ENCODE measurements at places on chromosomes 6 and 20.

GRCh38 chr6:24440897-24441598 is 38.3 kb downstream of the MRS2 start:
- no peak for DNase-seq

- no peak for DNase-seq
Observed at GRCh38 chr20:25145131-25145530, 50.4 kb upstream of the ENTPD6 start.

DNA sequence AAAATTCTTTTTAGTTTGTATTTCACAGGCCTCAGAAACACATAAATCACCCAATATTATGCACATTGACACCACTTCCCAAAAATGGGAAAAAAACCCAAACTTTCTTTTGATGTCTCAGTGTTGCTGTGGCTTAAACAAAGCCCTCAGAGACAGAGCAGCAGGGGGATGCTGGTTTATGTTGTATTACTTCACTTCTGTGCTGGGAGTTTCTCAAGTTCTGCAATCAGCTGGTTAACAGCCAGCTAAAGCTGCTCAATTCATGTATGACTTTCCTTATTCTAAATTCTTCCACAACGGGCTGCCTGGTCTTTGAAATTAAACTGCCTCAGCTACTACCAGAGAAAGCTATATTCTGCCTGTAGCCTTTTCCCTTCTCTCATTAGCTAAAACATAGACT is 5.6 kb downstream of the FILIP1 start:
- DNase-seq = no peak

DNA sequence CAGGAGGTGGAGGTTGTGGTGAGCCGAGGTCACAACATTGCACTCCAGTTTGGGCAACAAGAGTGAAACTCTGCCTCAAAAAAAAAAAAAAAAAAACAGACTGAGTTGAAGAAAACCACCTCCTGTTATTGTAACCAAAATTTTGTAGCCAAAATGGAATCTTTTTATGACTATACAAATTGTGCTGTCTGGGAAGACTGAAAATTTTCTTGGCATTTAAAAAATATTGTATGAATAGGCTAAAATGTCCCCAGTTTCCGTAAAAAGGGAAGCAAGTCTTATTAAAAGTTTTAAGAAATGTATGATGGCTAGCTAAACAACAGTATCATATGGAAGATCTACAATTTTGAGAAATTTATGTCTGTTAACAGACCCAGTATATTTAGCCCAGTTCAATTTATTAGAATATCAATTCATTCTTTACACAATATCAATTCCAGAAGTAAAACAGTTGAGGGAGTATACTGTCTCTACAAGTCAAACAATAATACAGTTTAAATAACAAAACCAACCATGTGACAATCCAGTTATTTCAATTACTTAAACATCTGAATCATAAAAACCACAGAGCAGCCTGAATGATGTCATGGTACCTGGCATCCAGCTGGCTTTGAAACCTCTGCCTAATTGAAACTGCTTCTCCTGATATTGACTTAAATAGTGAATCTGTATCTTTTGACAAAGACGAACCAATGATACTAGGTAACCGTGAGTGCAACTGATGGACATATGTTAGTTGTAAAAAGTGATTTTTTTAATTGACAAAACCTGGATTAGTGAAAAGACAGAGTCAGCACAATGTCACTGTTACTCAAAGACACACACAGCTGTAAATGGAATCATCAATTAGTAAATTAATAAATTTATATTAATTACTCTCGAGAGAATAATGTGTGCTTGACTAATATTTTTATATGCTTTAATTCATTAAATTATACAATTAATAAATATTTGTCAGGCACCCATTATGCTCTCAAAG is 166.6 kb upstream of the MARCKS start:
- DNase-seq = peak; percentile 19

GRCh38 chr20:34874094-34874654 is 1.5 kb upstream of the GGT7 start:
- peak; percentile 91 for DNase-seq

- no peak for DNase-seq
Observed at GRCh38 chr6:111949546-111949945, 76.3 kb upstream of the FYN start.

DNA sequence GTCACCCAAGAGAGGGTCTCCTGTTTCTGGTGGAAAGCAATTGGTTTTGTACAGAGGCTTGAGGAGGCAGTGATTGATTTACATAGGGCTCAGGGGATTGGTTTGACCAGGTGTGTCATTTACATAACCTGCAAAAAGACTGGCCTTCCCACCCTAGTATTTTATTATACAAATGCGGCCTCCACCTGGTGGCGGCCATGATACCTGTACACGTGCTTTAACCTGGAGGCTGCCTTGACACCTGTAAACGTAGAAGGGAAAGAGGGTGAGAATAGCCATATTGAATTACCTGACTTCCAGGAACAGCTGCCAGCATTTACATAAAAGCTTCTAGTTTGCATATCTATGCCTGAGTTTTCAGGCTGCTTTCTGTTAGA is 48.7 kb downstream of the HLA-DPB1 start:
- DNase-seq = no peak

DNA sequence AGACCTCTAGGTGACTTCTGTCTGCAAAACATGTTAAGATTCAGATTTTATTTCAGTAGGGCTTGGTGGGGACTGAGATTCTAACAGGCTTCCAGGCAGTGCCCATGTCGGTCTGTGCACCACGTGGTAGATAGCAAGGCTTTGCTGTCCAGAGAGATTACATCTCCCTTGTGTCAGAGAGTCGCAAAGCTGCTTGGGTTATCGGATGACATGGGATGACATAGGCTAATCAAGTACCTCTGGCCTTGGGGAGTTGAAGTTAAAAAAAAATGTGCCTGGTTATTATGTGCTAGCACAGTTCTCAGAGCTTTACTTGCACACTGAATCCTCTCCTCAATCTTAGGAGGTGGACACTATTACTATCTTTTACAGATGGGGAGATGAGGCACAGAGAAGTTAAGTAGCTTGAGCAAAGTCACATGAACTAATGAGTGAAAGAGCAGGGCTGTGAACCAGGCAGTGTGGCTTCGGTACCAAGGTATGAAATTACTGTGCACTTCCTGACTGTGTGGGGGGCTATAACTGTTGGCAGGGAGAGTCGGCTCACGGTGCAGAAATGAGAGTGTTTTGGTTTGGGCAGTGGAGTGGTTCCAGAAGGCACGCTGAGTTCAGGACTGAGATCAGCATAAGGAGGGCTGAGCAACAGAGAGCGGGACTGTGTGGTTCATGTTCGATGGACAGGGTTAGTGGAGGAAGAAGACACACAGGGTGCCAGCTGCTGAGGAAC is 41.1 kb downstream of the FARS2 start:
- no peak for DNase-seq

- no peak for DNase-seq
Observed at GRCh38 chr20:13443690-13444089, 195.0 kb downstream of the TASP1 start.

DNA sequence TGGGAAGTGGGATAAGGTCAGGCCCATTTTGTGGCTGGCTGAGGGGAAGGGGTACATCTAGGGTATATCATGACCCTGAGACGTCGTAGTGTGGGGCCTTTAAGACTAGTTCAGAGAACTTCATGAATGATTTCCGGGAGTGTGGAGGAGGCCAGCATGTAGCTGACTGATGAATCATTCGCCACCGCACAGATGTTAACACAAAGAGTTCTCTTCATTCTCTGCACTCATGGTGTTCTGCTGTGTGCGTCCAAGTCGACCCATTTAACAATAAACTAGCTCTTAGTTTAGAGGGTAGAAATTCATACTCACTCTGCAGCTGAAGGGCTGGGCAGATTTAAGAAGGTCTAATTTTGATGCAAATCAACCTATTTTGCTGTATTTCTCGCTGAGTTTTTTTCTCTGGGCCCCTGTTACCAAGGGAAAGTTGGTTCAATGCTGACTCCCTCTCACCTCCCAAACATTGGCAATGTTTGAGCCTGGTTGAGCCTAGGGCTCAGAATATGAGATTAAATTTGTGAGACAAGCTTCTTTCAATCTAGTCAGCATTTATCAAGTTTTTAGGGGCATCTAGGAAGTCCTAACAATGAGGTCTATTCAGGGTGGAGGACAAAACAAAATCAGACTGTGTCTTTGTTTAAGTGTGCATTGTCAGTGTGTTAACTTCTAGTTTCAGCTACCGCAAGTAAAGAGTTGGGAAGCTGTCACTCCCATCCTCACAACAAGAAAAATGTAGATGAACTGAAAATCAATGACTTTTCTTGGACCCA is 106.8 kb upstream of the CBLN4 start:
- no peak for DNase-seq

GRCh38 chr6:154258064-154258757 is 98.4 kb downstream of the IPCEF1 start:
- peak; percentile 74 for DNase-seq

Data from inflammatory macrophage (primary cell).